ENCODE measurements at places on chromosomes 4 and X.

DNA sequence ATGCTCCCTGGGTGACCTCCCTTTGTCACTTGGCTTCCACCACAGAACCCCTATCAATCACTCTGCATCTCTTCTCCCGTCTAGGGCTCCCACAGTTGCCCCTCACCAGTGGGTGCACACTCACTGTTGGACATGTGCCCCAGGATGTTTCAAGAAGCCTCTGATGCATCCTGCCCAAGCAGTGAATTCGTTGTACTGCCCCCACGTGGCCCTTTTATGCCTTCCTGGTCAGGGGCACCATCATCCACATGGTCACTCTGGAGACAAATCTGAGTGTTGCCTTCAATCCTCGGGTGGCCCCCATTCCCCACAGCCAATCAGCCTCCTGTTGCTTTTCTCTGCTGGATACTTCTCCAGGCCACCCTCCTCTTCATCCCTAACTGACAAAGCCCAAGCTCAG is 12.2 kb downstream of the ITIH6 start:
- DNase-seq: no peak

DNA sequence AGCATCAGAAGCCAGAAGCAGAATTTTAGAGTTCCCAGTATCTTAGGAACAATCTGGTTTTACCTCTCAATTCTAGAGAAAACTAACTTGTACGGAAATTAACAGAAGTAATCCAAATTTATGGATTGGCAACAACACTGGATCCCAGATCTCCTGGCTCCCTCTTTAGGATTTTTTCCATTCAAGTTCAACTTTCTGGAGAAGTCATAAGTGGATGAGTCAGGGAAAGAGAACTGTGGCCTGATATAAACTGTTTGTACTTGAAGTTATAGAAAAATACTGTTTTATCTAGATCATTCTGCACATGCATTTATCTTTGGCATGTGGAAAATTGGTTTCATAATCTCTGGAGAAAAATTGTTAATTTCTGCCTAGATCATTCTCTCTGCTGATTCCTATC is 380.4 kb downstream of the PCDH7 start:
- no peak for DNase-seq

GRCh38 chr4:183714626-183715025 is 55.5 kb downstream of the TRAPPC11 start:
- DNase-seq: no peak

GRCh38 chr4:184911310-184911709 is 85.5 kb upstream of the ACSL1 start:
- no peak for DNase-seq

DNA sequence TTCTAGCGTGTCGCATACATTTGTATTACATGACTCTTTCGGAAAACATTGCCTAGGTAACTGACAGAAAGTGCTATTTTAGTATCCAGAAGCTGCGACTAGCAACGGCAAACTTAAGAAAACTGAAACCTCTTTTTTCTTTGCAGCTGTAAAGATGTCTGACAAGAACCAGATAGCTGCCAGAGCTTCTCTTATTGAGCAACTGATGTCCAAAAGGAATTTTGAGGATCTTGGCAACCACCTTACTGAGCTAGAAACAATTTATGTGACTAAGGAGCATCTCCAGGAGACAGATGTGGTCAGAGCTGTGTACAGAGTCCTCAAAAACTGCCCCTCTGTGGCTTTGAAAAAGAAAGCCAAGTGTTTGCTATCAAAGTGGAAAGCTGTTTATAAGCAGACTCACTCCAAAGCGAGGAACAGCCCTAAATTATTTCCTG is 9.4 kb downstream of the TCEANC start:
- no peak for DNase-seq

- DNase-seq: no peak
Measured at GRCh38 chr4:147192679-147193078, 247.0 kb upstream of the TTC29 start.

GRCh38 chr4:82842593-82842992 is 44.0 kb upstream of the SCD5 start:
- DNase-seq: no peak

DNA sequence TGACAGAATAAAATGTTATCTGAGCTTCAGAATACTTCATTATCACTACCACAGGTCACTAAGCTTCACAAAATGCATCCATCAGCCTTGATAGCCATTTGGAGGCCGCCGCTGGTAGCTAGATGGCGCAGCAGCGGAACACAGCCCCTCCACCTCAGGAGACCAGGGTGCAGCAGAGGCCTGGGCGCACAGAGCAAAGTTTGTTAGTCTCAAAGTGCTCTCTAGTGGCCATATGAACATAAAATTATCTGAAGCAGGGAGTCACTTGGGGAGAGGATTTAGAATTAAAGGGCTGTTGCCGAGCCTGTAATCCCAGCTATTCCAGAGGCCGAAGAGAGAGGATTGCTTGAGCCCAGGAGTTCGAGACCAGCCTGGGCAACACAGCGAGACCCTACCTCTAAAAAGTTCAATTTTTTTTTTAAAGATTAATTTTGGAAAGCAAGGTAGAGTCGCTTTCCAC is 8.1 kb upstream of the DCTD start:
- peak; percentile 61 for DNase-seq

GRCh38 chr4:82500435-82501153 is 61.2 kb downstream of the TMEM150C start:
- DNase-seq: no peak

DNA sequence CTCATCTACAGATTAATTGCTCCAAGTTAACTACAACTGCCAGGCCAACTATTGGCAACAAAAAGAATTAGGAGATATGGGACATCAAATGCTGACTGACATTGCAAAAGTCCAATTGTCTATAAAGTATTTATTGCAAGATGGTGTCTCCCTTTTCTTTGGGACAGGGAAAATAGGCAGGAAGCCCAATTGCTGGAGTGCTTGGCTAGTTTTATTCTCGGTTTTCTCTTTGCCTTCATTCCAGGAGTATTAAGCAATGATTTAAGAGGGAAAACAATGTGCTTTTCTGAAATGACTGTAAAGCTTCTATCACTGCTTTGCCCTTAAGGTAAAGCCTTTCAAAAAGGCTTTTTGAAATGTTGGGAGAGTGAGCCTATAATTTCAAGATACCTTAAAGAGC is 62.8 kb upstream of the DIAPH2 start:
- no peak for DNase-seq

GRCh38 chr4:152460488-152460887 is 75.4 kb downstream of the FBXW7 start:
- DNase-seq: no peak

DNA sequence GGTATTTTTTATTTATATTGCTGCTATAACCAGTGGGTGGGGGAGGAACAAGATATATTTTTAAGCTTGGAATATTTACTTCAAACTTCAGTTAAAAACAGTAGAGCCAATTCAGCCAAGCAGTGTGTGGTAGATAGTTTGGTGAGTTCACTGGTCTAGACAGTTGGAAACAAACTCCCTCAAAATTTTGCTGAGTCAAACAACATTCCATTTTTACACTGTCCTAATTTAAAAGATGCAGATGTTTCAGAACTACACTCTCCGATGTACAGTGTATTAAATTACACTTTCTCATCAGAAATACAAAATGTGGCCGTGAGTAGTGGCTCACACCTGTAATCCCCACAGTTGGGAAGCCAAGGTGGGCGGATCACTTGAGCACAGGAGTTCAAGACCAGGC is 23.3 kb downstream of the PRKX start:
- no peak for DNase-seq

DNA sequence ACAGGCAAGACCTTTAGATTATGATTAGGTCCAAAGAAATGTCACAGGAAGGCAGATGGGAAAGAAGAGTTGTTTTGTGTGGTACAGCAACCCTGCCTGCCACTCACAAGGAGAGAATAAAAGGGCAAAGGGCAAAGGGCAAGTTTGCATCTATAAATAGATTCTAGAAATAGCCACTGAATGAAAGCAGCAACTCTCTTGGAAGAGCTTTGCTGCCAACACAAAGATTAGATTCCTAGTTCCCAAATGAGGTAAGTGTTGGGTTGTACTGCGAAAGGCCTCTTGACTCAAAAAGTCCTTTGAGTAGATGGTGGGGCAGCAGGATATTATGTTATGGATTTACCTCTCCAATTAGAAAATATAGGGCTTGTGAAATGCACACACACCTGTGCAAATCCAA is 61.2 kb downstream of the MOSPD2 start:
- no peak for DNase-seq

GRCh38 chr4:153750197-153750817 is 9.5 kb downstream of the RNF175 start:
- DNase-seq: peak; percentile 33

GRCh38 chr4:137558951-137559350 is 26.7 kb upstream of the PCDH18 start:
- DNase-seq: no peak

DNA sequence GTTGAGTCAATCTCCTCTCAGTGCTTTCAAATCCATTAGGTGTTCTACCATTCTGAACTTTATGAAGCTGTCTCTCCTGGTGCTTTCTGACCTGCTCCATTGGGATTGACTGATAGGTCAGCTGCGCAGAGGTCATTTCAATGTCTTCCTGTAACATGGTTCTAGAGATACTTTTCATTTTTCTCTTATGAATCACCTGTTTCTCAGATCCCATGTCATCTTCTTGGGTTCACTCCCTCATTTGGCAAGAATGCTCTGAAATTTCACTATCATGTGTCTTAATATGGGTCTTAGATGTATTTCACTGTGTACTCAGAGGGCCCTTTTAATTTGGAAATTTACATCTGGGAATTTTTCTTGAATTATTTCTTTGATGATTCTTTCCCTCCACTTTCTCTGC is 13.8 kb upstream of the PGM2 start:
- no peak for DNase-seq

- no peak for DNase-seq
Measured at GRCh38 chr4:53376900-53377299, 541 bp upstream of the FIP1L1 start.

DNA sequence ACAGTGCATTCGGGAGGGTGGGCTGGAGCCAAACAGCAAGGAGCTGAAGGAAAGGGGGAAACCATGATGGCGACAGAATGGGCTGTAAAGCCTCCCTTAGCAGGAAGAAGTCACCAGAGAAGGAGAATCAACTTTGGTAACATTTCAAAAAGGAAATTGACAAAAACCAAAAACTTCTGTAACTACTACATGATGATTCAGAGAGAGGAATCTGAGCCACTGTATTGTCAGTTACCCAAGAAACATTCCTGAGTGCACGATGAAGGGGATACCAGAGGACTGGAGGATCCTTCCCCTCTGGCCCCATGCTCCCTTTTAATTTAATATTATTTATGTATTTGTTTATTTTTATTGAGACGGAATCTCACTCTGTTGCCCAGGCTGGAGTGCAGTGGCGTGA is 26.3 kb downstream of the PDHA1 start:
- DNase-seq: no peak

GRCh38 chr4:74378573-74378972 is 13.6 kb downstream of the EREG start:
- no peak for DNase-seq

GRCh38 chrX:20547611-20548051 is 280.9 kb upstream of the RPS6KA3 start:
- DNase-seq: no peak

GRCh38 chr4:127000110-127000509 is 632.6 kb upstream of the INTU start:
- no peak for DNase-seq

DNA sequence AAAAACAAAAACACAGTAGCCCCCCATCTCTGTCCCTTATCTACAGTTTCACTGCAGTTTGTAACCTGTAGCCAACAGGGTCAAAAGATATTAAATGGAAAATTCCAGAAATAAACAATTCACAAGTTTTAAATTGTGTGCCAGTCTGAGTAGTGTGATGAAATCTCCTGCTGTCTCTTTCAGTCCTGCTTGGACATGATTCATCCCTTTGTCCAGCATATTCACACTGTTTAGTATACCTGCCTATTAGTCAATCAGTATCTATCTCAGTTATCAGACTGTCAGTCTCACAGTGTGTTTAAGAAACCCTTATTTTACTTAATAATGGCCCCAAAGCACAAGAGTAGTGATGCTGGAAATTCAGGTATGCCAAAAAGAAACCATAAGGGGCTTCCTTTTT is 21.9 kb downstream of the CNOT6L start:
- DNase-seq: no peak

- DNase-seq: no peak
Measured at GRCh38 chrX:39150220-39150619, 349.0 kb downstream of the MID1IP1 start.

- no peak for DNase-seq
Measured at GRCh38 chr4:5942947-5943346, 50.1 kb upstream of the CRMP1 start.

- DNase-seq: no peak
Measured at GRCh38 chrX:11665168-11666111, at the start of gene ARHGAP6. Gene ARHGAP6 (minus strand): TSS chrX:11665920. CDS start chrX:11664828, 1,092 bp downstream.

DNA sequence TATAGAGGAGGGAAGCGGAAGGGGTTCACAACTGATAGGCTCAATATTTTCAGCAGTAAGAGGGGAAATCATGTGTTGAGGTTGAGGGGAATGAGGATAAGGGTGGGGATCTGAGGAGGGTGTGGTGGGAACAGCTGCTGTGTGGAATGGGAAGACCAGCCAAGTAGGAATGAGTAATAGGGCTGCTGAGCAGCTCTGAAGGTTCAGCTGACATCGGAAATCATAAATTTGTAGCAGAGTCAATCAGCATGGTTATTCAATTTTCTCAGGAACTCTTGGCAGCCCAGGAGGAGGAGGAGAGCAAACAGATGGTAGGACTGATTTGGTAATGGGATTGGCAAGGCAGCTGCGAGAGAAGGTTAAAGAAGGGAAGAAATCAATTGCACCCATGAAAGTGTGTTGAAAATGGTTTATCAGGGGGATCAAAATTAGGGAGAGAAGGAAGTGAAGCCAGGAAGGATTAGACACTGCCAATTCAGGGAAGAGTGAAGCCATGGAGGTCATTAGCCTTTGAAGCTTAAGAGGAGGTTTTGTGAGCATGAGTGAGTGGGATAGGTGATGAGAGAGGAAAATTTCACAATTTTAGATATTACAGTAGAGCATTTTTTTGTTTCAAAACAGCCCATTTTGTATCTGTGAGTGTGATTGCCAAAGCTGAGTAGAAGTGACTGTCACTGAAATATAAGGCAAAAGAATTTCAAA is 82.6 kb downstream of the PCDH7 start:
- DNase-seq: no peak

DNA sequence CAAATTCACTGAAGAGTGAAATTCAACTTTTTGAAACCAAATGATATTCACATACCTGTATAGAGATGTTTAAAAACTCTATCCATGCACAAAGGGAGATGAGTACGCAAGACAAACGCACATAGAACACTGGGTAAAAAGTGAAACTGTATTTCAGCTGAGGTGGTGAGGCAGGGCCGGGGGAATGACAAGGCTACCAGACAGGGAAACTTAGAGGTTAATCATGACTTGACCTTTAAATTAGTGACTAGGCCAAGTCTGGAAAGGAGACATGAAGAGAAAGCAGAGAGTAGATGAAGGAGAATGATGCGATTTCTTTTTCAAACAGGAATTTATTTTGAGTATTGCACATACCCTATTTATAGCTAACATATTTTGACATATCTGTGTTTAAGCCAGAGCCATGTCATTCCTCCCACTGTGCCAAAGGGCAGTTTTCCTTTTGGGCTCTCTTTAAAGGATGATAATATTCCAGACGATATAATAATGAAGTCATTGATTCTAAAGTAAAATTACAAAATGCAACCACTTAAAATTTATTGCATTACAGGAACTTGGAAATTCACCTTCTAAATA is 49.4 kb downstream of the ARHGEF6 start:
- no peak for DNase-seq

- DNase-seq: no peak
Measured at GRCh38 chrX:11111947-11112346, 815 bp downstream of the HCCS start.

Measured in caudate nucleus (tissue), 63 donors.